ENCODE measurements at places on chromosomes 5 and 9. TPM values are rescaled to one million over a fixed set of nuclear protein-coding genes. Genes with fewer than 3 reads are reported as not detected.

Gene PCDHB15
- total RNA-seq: 3.6 TPM

DNA sequence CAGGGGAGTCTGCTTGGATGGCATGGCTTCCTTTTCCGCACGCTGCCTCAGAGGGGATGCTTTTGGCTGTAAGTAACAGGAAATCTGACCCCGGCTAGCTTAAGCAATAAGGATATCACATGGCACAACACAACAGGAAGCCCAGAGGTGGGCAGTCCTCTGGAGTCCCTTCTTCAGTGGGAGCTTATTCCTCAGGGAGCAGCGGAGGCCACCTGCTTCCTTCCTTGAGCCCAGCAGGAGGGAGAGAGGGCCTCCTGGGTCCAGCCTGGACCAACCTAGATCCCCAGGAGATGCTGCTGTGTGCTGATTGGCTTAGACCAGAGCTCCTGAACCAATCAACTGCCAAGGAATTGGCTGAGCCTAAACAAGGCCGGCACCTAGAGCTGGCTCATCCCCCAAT, 66.3 kb downstream of the C9orf50 start:
- no peak for DNase-seq

DNA sequence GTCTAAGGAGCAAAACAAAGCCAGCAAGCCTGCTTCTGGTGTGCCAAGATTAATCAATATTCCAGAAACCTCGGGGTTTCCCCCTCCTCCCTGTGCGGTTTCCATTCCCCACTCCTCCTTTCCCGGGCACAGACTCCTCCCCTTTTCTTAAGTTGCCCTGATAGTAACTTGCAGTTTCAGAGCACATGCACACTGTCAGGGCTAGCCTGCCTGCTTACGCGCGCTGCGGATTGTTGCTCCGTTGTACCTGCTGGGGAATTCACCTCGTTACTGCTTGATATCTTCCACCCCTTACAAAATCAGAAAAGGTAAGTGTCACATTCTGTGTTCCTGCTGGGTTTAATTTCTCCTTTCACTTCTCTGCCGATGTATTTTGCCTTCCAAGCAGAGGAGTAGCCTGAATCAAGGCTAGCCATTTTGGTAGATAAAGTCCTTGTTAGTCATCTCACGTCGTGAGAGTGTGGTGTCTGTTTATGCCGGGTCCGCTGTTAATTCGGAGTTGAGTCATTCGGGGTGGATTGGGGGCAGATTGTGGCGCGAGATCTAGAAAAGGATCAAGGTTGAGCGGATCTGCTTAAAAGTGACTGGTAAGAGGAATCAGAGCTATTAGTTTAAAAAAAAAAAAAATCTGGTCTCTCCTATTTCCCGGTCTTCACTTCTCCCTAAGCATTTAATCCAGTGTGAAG, at the start of gene SLC1A3:
TSS of gene SLC1A3 (plus strand) at position 179 of the 686 bp plus-strand sequence. CDS start 1,818 bp downstream, outside the sequence.
- DNase-seq: peak; percentile 35

Gene CKS2
- 4.3 TPM for total RNA-seq

Gene MRPL22
- total RNA-seq: 3.9 TPM

DNA sequence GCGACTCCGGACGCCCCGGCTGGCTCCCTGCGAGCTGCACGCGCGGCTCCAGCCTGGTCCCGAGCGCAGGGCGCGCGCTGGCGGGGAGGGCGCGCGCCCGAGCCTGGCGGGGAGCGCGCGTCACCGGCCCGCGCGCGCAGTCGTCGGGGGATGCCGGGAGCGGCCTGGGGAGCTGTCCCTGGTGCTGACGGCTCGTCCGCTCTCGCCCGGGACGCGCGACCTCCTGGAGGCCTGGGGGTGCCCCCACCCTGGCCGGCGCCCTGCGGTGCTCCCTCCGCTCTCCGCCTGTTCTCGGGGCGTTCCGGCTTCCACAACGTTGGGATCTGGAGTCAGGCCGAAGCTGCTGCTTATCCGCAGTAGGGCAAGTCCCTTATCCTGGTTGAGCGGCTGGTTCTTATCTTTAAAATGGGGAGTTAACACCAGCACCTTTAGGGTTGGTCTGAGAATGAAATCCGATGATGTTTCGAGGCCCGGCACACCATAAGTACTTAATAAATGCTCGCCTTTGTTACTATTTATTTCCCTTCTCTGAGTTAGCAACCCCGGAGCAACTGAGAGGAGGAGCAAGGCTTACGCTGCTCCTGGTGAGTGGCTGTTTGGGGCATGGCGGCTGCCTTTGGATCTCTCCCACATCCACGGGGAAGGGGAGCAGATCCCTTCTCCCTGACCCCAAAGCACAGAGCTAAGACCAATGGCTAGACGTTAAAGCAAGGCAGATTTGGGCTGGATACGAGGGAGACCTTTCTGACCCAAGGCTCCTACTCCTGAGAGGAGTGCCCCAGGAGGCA, at the start of gene FAM163B:
TSS of gene FAM163B (minus strand) at position 79 of the 788 bp plus-strand sequence. CDS start 29,166 bp downstream, outside the sequence.
- peak; percentile 35 for DNase-seq

Gene SMIM33
- total RNA-seq: not detected

Gene TOR1A
- total RNA-seq: 17.4 TPM

- DNase-seq: no peak
These were observed 41.4 kb downstream of the MVB12B start for GRCh38 chr9:126368020-126368419.

Measured in body of pancreas (tissue), 4 donors.